ENCODE measurements at places on chromosomes 2 and 18. TPM values are rescaled to one million over a fixed set of nuclear protein-coding genes. Genes with fewer than 3 reads are reported as not detected.

Gene REG3A
- 0.41 TPM for total RNA-seq

GRCh38 chr2:151623631-151624030 lies 110.6 kb downstream of the NEB start:
- no peaks in the 10 kb centered on the region for H3K36me3 ChIP-seq
- DNase-seq, result no peak
- H3K27ac ChIP-seq, result no peak overlapping the region
- no peaks in the 10 kb centered on the region for H3K4me1 ChIP-seq

GRCh38 chr2:95346738-95347671 lies 49.9 kb downstream of the KCNIP3 start:
- peak; percentile 33 for DNase-seq
- no peaks in the 10 kb centered on the region for H3K27me3 ChIP-seq
- H3K36me3 ChIP-seq, result no peaks in the 10 kb centered on the region
- peak overlapping the region; percentile 69 for H3K4me3 ChIP-seq

Gene NYAP2
- not detected for total RNA-seq

DNA sequence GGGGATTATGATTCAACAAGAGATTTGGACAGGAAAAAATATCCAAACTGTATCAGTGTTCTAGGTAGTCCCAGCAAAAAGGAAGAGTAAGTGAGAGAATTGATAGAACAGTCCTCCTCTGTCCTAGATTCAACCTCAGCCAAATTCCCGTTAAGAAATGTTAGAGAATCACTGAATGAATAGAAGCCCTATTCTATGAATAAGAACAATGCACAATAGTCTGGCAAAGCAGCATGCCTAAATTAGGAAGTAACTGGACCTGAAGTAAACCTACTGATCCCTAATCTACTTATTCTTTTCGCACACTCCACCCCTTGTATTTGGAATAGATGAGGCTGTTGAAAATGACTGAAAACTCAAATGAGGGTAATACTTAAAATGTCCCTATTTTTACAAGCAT lies 1665.5 kb downstream of the LRP1B start:
- H3K27ac ChIP-seq, result no peak overlapping the region
- no peak for DNase-seq
- no peaks in the 10 kb centered on the region for H3K27me3 ChIP-seq
- H3K4me3 ChIP-seq, result no peak overlapping the region

Gene BCL2
- 41.4 TPM for total RNA-seq

- H3K36me3 ChIP-seq, result no peaks in the 10 kb centered on the region
- no peaks in the 10 kb centered on the region for H3K27me3 ChIP-seq
- DNase-seq, result no peak
- H3K27ac ChIP-seq, result no peak overlapping the region
- no peak overlapping the region for H3K4me3 ChIP-seq
- H3K4me1 ChIP-seq, result no peaks in the 10 kb centered on the region
These were observed 953.5 kb downstream of the CNTNAP5 start for GRCh38 chr2:124978597-124978996.

DNA sequence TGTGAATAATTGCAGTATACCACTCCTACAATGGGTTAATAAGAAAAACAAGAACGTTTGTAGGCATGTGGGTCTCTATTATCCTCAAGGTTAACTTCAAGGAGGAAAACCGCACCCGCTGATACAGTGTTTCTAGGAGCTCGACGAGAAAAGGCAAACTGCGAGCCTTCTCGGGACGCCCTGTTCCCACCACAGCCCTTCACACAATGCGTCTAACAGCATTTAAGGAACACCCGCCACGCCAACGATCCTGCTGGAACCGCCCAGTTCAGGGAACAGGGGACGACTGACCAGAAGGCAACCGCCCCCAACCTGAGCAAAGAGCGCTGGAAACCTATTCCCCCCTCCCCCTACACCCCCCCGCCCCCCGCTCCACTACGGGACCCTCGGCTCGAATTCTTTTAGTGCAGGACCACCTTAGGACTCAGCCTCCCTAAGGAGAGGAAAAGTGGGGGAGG lies 710 bp upstream of the TMSB10 start:
- H3K27ac ChIP-seq, result peak overlapping the region; percentile 87
- peaks cover 5% of the 10 kb centered on the region for H3K4me1 ChIP-seq
- no peaks in the 10 kb centered on the region for H3K36me3 ChIP-seq
- H3K27me3 ChIP-seq, result no peaks in the 10 kb centered on the region
- DNase-seq, result peak; percentile 88

GRCh38 chr2:219111375-219112061 lies 49.1 kb downstream of the NHEJ1 start:
- H3K4me1 ChIP-seq, result no peaks in the 10 kb centered on the region
- no peak overlapping the region for H3K27ac ChIP-seq
- H3K36me3 ChIP-seq, result no peaks in the 10 kb centered on the region
- DNase-seq, result no peak

GRCh38 chr2:42094114-42094513 lies 46.3 kb downstream of the PKDCC start:
- H3K27me3 ChIP-seq, result no peaks in the 10 kb centered on the region
- no peak overlapping the region for H3K27ac ChIP-seq
- H3K4me1 ChIP-seq, result no peaks in the 10 kb centered on the region
- no peaks in the 10 kb centered on the region for H3K36me3 ChIP-seq
- no peak overlapping the region for H3K4me3 ChIP-seq
- no peak for DNase-seq

Gene ZNF516
- total RNA-seq, result 99.9 TPM

DNA sequence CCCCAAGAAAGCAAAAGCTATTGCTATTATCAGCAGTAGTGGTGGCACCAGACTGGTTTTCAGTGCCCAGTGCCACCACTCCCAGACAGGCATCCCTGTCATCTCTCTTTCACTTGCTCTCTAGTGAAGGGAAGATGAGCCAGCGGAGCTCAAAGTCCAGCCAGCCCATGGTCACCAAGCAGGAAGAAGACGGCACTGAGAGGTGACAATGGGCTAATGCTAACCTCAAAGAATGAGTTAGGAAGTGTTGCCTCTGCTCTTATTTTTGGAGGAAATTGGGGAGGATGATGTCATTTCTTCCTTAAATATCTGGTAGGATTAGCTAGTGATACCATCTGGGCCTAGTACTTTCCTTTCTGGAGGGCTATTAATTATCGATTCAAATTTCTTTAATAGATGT lies 1.7 kb downstream of the SP140 start:
- H3K27me3 ChIP-seq, result no peaks in the 10 kb centered on the region
- H3K36me3 ChIP-seq, result no peaks in the 10 kb centered on the region
- H3K27ac ChIP-seq, result no peak overlapping the region

DNA sequence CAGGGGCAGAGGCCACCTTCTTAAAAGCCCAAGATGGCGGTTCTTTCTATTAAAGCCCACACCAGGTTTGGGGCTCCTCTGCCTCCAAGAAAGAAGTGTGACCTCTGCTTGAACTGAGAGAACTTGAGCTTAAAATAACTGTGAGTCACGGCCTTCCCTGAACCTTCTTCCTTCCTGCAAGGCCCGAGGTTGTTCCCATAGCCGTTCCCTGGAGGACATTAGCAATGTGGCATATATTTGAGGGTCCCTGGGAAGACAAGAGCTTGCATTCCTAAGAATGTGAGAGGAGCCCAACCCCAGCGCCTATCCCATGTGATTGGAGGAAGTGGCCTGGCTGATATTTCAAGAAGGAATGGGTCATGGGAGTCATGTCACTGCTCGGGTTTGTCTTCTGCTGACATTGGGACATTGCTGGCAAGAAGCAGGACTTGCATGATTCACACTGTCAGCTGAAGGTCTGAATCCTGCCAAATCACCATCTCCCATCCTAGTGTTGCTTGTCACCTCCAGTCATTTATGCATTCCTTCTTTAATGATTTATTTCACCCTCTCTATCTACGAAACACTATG lies 168.1 kb downstream of the TRIB2 start:
- H3K27ac ChIP-seq, result no peak overlapping the region
- H3K27me3 ChIP-seq, result no peaks in the 10 kb centered on the region
- peaks cover 2% of the 10 kb centered on the region for H3K4me1 ChIP-seq
- H3K36me3 ChIP-seq, result no peaks in the 10 kb centered on the region
- no peak for DNase-seq

GRCh38 chr18:848062-848861 lies 36.2 kb upstream of the YES1 start:
- no peaks in the 10 kb centered on the region for H3K27me3 ChIP-seq
- no peak overlapping the region for H3K4me3 ChIP-seq
- no peak overlapping the region for H3K27ac ChIP-seq

Gene MC5R
- not detected for total RNA-seq

Gene LIMS4
- 3.5 TPM for total RNA-seq

Gene ONECUT2
- 0.25 TPM for total RNA-seq

- H3K27ac ChIP-seq, result no peak overlapping the region
- peaks cover 2% of the 10 kb centered on the region for H3K4me1 ChIP-seq
- no peaks in the 10 kb centered on the region for H3K27me3 ChIP-seq
- DNase-seq, result no peak
- no peak overlapping the region for H3K4me3 ChIP-seq
These were observed 49.1 kb downstream of the DLGAP1 start for GRCh38 chr18:4405965-4406364.

DNA sequence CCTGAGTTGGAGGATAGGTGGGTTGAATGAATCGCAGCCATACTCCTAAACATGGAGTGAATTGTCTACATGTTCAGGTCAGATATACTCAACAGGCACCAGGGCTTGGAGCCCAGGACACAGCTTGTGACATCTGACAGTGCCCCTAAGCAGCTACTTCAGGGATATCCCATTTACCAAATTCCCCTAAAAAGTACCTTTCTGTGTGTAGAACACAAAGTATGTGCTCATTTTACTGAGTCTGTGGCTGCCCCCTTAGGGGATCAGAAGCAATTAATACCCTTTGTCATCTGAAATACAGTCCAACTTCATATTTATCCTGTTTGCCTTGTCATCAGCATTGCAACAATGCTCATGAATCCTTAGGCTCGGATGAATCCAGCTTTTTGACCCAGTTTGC lies 20.8 kb downstream of the TNFRSF11A start:
- no peaks in the 10 kb centered on the region for H3K27me3 ChIP-seq
- H3K4me1 ChIP-seq, result no peaks in the 10 kb centered on the region
- H3K4me3 ChIP-seq, result no peak overlapping the region
- no peak overlapping the region for H3K27ac ChIP-seq
- DNase-seq, result no peak
- H3K36me3 ChIP-seq, result no peaks in the 10 kb centered on the region

- H3K4me3 ChIP-seq, result no peak overlapping the region
- no peaks in the 10 kb centered on the region for H3K36me3 ChIP-seq
- no peaks in the 10 kb centered on the region for H3K27me3 ChIP-seq
- no peaks in the 10 kb centered on the region for H3K4me1 ChIP-seq
- DNase-seq, result no peak
These were observed 22.3 kb downstream of the LRATD1 start for GRCh38 chr2:14654835-14655282.

DNA sequence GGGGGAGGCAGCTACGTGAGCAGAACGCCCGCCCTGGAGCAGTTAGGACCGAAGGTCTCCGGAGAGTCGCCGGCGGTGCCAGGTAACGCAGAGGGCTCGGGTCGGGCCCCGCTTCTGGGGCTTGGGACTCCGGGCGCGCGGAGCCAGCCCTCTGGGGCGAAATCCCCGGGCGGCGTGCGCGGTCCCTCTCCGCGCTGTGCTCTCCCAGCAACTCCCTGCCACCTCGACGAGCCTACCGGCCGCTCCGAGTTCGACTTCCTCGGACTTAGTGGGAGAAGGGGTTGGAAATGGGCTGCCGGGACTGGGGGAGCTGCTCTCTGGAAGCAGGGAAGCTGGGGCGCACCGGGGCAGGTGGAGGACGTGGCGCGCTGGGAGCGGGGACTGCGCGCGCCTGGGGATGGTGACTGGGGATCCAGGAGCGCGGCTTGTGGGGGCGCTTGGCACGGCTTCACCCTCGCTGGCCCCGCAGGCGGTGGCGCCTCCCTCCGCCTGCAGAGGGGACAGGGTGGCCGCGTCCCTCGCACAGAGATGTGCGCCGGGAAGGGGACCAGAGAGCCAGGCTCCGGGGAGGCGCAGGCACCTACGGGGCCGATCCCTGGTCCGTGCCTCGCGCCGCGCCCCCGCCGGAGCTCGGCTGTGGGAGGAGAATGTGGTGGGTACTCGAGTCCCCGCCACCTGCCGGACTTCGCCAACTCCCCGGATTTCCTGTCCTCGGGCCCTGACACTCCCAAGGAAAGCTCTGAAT lies 688 bp downstream of the CDH20 start:
- H3K27ac ChIP-seq, result no peak overlapping the region
- no peaks in the 10 kb centered on the region for H3K36me3 ChIP-seq
- peaks cover 8% of the 10 kb centered on the region for H3K4me1 ChIP-seq
- DNase-seq, result no peak

- no peaks in the 10 kb centered on the region for H3K4me1 ChIP-seq
- H3K27ac ChIP-seq, result no peak overlapping the region
- DNase-seq, result no peak
These were observed 80.8 kb downstream of the RHBDD1 start for GRCh38 chr2:226916669-226917068.

Gene PRADC1
- 12.2 TPM for total RNA-seq

DNA sequence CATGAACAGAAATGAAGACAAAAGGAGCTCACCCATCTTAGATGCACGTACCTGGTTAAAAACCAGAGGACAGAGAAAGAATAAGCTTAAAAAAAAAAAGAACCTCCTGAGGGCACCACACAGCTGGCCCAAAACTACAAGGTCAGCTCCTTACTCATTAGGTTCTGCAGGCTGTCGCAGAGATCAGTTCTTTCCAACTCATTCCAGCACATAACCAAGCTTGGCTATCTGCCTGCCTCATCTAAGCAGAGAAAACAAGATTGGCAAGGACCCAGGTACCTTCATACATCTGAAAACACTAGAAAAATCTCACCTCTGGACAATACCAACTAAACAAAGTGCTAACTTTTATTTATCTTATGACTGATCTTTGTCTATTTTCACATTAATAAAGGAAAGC lies 89.9 kb downstream of the NOL10 start:
- DNase-seq, result no peak
- H3K27ac ChIP-seq, result no peak overlapping the region
- no peak overlapping the region for H3K4me3 ChIP-seq
- no peaks in the 10 kb centered on the region for H3K27me3 ChIP-seq
- H3K4me1 ChIP-seq, result no peaks in the 10 kb centered on the region

GRCh38 chr2:147927053-147927588 lies 82.3 kb downstream of the ACVR2A start:
- H3K27ac ChIP-seq, result no peak overlapping the region
- H3K27me3 ChIP-seq, result no peaks in the 10 kb centered on the region
- no peaks in the 10 kb centered on the region for H3K36me3 ChIP-seq
- no peak overlapping the region for H3K4me3 ChIP-seq

GRCh38 chr2:134155134-134155533 lies 98.7 kb upstream of the MGAT5 start:
- no peaks in the 10 kb centered on the region for H3K4me1 ChIP-seq
- H3K27me3 ChIP-seq, result no peaks in the 10 kb centered on the region
- no peaks in the 10 kb centered on the region for H3K36me3 ChIP-seq

DNA sequence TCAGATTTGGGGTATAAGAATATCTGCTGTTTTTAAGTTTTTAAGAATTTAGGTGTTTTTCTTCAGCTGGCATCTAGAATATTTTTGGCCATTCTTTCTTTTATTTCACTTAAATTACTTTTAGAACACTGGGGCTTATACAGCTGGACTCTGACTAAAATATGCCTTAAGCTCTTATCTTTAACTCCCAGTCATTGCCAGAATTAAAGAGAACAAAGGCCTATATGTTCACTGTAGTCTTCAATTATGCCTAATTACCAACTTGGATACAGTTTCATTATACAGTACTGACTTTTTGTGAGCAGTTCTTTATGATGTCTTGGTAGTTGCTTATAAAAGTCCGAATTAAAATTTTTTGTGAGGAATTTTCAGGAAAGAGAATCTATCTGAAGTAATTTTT lies 192.8 kb downstream of the ZNF407 start:
- H3K27ac ChIP-seq, result no peak overlapping the region
- H3K4me1 ChIP-seq, result no peaks in the 10 kb centered on the region
- H3K27me3 ChIP-seq, result no peaks in the 10 kb centered on the region
- H3K36me3 ChIP-seq, result no peaks in the 10 kb centered on the region

GRCh38 chr2:235238537-235238936 lies 255.3 kb upstream of the AGAP1 start:
- no peaks in the 10 kb centered on the region for H3K36me3 ChIP-seq
- H3K4me1 ChIP-seq, result peaks cover 8% of the 10 kb centered on the region
- H3K4me3 ChIP-seq, result no peak overlapping the region

Data from ovary (tissue), 10 donors.